Aorta (tissue), 5 donors: ENCODE measurements at places on chromosomes 2 and 18. TPM values are rescaled to one million over a fixed set of nuclear protein-coding genes. Genes with fewer than 3 reads are reported as not detected.

DNA sequence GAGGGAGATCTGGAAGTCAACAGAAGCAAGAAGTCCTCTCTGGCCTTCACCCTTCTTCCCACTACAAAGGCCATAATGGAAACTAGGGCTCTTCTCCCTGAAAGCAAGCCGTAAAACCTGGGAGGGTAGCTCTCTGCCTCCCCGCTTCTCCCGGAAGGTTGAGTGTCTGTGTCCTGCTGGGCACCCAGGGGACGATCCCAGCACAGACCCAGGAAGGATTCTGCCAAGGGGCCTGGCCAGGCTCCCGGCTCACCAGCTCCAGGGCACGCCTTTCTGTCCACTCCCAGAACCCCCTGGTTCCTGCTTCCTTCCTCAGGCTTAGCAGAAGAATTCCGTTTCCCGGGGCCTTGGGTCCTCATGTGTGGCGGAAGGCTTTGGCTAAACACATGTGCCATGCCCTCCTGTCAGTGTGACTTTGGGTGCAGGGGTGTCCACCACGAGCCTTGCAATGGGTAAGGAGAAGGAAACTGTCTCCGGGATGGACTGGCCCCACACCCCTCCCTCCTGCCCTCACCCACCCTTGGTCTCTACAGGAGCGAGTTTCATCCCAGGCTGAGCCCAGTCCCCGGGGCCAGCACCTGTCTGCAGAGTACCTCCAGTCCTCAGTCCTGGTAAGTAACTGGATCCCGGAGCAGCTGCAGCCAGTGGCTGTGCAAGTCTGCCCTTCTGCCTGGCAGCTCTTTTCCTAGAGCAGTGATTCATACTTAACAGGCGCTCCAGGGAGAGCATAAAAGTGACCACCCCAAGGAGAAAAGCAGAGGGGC lies 135.8 kb downstream of the TPO start:
- no peak for DNase-seq

The RBKS gene
- total RNA-seq = 4.7 TPM

DNA sequence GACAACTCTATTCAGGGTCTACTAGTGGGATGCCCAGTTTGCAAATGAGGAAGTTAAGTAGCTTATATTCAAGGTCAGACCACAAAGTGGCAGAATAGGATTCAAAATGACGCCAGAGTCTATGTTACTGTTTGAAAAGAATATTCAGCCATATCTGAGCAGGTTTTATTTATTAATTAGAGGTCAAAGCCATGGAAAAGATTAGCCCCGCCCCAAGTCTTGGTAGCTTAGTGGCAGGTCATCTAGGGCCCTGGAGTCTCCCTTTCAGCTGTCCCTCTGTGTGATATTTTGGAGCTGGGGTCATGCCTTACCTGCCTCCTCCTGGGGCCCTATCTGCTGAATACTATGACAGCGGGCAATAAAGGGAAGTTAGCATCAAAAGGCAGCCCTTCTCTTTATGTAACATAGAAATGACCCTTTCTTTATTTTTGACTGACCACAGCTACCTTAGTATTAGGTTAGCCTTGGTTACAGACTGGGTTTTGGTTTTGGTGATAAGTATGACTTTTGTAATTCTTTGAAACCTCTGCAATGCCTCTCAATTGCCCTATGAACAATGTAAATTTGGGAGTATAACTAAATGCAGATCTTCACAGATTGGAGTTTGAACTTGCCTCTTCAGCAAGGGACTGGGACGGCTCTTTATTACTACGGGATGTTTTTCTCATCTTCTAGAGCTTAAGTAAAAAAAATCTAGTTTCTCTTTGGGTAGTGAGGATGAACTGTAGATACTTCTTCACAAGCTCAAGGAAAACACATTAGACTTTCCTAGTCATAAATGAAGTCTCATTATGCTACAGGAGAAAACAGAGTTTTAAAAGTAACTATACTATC lies 153.0 kb upstream of the ITGA4 start:
- DNase-seq = no peak

The ST8SIA5 gene
- total RNA-seq = 0.42 TPM

DNA sequence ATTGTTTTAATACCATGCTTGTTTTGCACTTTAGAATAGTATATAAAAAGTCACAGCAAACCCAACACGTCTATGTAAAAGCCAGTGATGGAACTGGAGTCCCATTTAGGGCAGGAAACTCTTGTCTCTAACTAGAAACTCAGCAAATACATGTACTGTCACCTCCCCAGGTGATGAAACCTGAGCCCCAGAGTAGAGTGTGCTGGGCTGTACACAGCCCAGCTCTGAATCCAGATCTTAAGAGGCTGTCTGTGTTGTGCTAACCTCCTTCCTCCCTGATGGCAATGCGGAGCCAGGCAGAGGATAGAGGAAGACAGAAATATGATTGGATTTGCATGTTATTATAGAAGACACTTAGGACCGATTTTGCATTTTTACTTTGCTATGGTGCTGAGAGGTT lies 317.5 kb upstream of the TRIB2 start:
- no peak for DNase-seq

GRCh38 chr2:118264232-118264990 lies 176.1 kb downstream of the INSIG2 start:
- DNase-seq = no peak

The STON1 gene
- 28.6 TPM for total RNA-seq

The MAL gene
- 1.2 TPM for total RNA-seq

The CCDC178 gene
- total RNA-seq = 0.42 TPM

GRCh38 chr18:36893227-36893626 lies 64.3 kb downstream of the KIAA1328 start:
- DNase-seq = no peak

The FOXD4L1 gene
- 0.27 TPM for total RNA-seq

DNA sequence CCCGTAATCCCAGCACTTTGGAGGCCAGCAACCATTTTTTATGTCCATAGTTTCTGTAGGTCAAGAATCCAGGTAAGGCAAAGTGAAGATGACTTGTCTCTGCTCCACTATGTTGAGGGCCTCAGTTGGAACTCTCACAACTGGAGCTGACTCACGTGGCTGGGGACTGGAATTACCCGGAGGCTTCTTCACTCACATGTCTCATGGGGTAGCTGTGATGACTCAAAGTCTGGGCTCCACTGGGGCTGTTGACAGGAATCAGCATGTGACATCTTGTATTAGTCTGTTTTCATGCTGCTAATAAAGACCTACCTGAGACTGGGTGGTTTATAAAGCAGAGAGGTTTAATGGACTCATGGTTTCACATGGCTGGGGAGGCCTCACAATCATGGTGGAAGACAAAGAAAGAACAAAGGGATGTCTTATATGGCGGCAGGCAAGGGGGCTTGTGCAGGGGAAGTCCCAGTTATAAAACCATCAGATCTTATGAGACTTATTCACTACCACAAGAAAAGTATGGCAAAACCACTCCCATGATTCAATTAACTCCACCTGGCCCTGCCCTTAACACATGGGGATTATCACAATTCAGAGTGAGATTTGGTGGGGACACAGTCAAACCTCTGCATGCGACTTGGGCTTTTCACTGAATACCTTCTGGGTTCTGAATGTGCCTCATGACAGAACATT lies 7.8 kb upstream of the PPP1R1C start:
- no peak for DNase-seq
